Activated T-cell treated with anti-CD3 and anti-CD28 coated beads for 48 hours (primary cell): ENCODE measurements at places on chromosomes 7 and 10.

DNA sequence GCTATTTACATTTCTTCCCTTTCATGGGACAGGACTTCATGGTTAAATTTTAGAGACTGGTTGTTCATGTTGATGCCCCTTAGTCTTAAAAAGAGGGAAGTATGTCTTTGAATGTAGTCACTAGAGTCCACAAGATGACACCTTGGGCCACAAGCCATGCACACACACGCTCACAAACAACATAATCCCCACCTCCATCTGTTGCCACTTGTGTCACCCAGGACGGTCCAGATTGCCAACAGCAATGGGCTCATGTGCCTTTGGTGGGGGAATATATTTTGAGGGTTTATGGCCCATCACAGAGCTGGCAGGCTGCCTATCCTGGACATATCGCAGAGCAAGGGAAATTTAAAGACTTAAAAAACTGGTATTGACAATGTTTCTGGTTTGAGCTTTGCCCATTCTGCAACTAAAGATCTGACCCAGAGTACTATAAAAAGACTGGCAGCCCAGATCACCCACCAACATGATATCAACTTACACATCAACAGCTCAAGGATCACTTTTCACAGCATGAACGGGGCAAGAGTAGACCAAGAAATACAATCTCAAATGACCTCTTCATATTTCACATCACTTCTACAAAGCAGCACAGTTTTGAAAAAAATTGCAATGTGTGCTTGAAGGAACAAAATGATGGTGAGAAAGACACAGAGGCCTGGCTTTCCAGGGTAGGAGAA is 50.5 kb downstream of the STRA8 start:
- no peak for DNase-seq

GRCh38 chr10:84715911-84716310 is 387.5 kb downstream of the CCSER2 start:
- DNase-seq = peak; percentile 1

GRCh38 chr7:1845536-1846311 is 175.6 kb downstream of the ELFN1 start:
- DNase-seq = no peak

- peak; percentile 20 for DNase-seq
Observed at GRCh38 chr7:138608275-138608674, 92.9 kb downstream of the SVOPL start.

- DNase-seq = no peak
Observed at GRCh38 chr7:122488241-122488640, 183.7 kb upstream of the FEZF1 start.

GRCh38 chr7:38283809-38284208 is 10.4 kb upstream of the TARP start:
- DNase-seq = no peak

- DNase-seq = no peak
Observed at GRCh38 chr7:130359276-130359857, 14.8 kb downstream of the CPA5 start.
